ENCODE measurements at places on chromosomes 6 and 20.

DNA sequence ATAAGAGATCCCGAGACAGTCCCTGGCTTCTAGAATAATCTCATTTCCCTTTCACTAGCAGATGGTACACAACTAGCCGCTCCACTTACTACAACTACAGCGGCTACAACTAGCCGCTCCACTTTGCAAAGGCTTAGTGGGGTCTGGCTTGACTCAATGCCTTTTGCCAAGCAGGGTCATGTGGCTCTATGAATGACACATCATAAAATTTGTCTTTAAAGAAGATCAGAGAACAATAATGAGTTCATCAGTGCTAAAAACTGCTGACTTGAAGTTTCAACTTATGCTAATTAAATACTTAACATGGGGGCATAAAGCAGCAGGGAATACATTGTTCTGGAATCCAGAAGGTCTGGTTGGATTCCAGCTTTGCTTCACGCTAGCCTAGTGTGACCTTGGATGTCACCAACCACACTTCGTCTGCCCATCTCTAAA, 2.0 kb upstream of the MICAL1 start:
- DNase-seq, result no peak

- peak; percentile 44 for DNase-seq
These were observed 194.9 kb upstream of the ZNF184 start for GRCh38 chr6:27667657-27668441.

DNA sequence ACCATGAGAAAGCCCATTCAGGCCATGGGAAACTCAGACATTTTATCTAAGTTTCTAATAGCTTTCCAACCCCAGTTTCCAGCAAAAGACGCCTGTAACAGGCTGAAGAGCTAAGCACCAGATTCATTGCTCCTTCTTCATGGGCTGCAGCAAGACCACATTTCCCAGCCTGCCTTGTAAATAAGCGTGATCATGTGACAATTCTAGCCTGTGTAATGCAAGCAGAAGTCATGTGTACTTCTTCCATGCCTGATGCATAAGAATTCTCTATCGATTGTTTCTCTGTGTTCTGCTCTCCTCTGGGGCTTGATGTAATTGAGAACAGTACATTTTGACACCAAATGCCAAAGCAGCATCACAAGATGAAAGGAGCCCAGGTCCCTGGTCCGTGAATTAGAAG, 6.8 kb downstream of the PCSK2 start:
- no peak for DNase-seq

- no peak for DNase-seq
These were observed 82.6 kb downstream of the PROKR2 start for GRCh38 chr20:5234158-5234557.

GRCh38 chr6:10323018-10323417, 91.9 kb downstream of the TFAP2A start:
- DNase-seq, result peak; percentile 54

DNA sequence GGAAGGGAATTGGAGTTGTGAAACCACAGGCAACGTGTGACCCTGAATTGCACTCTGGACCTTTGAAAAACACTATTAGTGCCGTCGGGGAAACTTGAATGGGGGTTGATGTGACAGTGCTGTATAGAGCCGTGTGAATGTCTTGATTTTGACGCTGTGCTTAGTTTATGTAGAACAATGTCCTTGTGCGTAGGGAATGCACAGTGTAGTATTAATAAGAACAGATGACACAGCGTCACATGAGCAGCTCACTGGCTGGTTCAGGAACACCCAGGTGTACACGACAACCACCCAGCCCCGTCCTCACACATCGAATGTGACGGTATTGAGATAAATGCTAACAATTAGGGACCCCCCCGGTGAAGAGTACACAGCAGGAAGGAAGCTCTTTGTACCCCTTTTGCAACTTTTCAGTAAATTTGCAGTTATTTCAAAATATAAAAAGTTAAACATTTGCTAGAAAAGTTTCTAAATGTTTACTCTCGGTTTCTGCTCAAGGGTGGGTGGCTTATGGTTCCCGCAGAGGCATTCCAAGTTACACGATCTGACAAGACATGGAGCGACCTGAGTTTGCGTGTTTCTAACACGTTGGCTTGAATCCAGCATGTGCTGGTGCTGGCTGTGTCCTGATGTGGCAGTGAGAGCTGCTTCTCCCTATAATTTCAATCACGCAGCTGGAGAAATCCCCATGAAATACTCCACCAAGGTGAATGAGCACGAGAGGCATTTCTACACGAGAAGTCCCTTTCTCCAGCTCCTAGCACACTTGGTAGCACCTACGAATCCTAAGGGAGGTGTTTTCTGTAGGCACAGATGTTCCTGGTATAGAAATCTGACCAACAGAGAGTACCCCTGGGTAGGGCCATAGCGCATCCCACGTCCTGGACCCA, 208.0 kb upstream of the EXOC2 start:
- no peak for DNase-seq

DNA sequence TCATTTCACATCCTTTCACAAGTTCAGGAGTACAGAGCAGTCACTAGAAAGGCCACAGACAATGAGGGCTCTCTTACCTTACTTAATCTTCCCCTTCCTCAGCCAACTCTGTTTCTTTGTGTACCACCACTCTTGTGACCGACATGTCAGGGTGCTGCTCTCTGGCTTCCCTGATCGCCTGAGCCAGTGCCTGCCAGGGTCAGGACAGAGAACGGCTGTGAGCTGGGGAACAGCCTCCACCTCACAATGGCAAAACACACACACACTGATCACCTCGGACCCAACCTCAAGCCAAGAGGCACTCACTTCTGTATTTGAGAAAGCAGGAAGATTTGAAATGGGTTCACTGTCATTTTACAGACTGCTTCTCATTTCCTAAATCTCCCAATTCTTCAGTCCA, 30.8 kb downstream of the SMLR1 start:
- no peak for DNase-seq

- peak; percentile 73 for DNase-seq
These were observed 506.0 kb upstream of the JARID2 start for GRCh38 chr6:14739827-14740226.

GRCh38 chr20:61345656-61346055, 93.6 kb downstream of the CDH4 start:
- DNase-seq, result peak; percentile 13

GRCh38 chr20:771741-772464, 3.6 kb upstream of the SLC52A3 start:
- no peak for DNase-seq

- DNase-seq, result no peak
These were observed 24.1 kb upstream of the MYLIP start for GRCh38 chr6:16104624-16105433.

DNA sequence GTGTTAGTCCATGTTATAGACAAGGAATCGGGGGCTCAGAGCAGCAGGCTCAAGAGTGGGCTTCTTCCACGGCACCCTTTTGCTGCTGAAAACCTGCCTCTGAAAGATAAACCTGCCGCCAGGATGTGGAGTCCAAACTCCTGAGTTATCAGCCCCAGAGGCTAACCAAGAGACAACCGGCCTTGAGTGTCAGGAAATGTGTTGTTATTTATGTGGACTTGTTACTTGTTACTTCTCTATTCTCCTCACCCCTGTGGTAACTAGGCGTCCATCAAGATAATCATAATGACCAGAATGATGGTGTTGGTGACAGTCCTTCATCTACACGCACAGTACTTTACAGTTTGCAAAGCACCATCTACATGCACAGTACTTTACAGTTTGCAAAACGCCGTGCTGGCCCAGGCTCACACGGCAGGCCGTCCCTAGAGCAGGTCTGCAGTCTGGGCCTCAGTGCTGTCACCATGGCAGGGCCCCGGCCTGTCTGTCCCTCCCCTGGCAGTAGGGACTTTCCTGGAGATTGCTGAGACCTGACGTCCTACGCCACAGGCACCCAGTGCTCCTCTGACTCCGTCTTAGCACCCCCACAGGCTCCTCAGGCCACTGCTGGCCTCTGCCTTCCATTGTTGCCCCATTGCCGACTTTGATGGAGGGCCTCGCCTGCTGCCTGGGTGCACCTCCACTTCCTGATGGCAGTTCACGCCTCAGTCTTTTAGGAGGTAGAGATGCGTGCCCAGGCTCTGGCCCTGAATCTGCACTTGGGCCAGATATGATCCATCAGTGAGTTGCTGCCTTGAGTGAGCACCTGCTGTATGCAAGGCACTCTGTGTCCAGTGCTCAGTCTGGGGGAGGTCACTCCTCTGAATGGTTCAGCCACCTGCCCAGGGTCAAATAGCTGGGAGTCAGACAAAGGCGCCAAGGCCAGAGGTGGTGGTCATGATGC, 9.1 kb upstream of the BPIFB4 start:
- DNase-seq, result no peak

DNA sequence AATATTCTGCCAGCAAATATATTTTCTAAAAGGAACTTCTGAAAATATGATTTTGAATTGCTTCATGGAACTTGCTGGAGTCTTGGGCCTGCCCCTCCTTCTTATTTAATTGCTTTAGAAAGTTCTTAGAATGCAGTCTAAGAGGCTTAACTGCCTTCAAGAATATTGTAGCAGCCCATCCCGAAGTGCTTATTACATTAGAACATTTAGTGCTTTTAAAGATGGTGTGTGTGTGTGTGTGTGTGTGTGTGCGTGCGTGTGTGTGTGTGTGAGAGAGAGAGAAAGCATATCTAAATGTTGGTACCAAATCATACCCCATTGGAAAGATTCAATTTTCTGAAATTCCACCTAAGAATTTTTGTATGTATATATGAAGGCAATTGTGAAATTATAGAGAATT, 193.5 kb downstream of the SLC24A3 start:
- no peak for DNase-seq

DNA sequence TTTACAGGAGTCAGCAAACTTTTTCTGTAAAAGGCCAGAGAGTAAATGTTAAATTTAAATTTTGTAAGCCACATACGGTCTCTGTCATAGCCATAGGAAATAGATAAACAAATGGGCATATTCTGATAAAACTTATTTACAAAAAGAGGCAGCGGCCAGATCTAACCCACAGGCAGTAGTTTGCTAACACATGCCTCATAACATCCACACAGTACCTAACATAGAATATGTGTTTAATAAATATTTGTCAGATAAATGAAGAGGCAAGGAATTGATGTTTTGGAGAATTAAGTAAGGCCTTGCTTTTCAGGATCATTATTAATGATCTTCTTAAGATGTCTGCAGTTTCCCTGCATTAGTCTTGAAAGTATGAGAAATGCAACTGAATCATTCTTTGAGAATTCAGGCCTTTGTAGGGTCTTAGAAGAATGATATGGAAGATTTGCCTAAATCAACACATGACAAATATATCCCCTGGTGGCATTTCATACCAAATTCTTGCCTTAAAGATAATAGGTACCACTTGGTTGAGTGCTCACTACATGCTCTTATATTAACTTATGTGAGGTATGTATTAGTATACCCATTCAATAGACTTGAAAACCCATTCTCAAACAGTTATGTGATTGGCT, 39.3 kb upstream of the TRAM2 start:
- DNase-seq, result no peak

All from epithelial cell of esophagus (primary cell).